ENCODE measurements at places on chromosomes 2 and 18. TPM values are rescaled to one million over a fixed set of nuclear protein-coding genes. Genes with fewer than 3 reads are reported as not detected.

DNA sequence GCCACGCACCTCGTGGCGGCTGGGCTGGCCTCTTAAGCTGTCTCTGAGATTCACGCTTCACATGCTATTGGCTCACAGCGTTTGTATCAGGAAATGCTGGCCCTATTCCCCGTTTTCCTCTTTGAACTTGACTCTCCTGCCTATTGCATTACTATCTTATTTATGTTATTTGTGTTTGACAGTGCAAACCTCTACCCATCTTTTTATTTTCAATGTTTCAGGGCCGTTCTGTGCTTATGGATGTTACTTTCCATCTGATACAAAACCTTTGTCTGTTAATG lies 149.9 kb upstream of the TWIST2 start:
- no peaks in the 10 kb centered on the region for H3K36me3 ChIP-seq
- no peak for DNase-seq
- H3K4me1 ChIP-seq = no peaks in the 10 kb centered on the region

The SIX3 gene
- total RNA-seq = not detected

The SERTAD2 gene
- total RNA-seq = 17.4 TPM

The CGREF1 gene
- total RNA-seq = 1.2 TPM

The SERPINB3 gene
- not detected for total RNA-seq

DNA sequence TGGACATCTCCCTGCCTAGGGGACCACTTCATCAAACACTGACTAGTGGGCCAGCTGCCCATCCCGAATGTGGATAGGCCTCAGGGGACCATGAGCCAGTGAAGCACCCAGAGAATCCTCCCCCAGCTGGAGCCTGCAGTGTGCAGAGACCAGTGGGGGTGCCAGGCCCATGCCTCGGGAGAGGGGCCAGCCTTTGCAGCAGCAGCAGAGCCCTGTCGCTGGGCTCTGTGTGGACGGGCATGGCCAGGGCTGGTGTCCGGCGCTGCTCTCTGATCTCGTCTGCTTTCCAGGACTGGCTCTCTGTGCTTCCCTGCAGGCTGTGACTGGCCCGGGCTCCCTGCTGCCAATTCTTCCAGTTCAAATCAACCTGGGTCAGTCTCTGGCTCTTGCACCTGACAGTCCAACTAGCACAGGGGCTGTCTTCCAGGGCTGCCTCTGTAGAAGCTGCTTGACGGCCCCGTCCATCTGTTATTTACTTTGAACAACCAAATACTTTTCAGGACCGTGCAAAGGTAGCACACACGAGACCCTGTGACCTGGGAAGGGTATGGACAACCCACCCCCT lies 11.4 kb downstream of the KCNIP3 start:
- H3K4me1 ChIP-seq = no peaks in the 10 kb centered on the region
- no peak overlapping the region for H3K4me3 ChIP-seq
- DNase-seq = no peak
- H3K36me3 ChIP-seq = no peaks in the 10 kb centered on the region
- H3K27ac ChIP-seq = no peak overlapping the region

The CYP20A1 gene
- 32.4 TPM for total RNA-seq

- H3K27ac ChIP-seq = peak overlapping the region; percentile 29
- H3K4me3 ChIP-seq = no peak overlapping the region
Measured at GRCh38 chr2:11930211-11930761, 183.9 kb downstream of the LPIN1 start.

Data from osteocyte (in vitro differentiated cells).